A172 (cell line): ENCODE measurements at places on chromosomes 2 and 18.

- no peak for DNase-seq
Observed at GRCh38 chr2:130832296-130832940, 4.3 kb upstream of the ARHGEF4 start.

DNA sequence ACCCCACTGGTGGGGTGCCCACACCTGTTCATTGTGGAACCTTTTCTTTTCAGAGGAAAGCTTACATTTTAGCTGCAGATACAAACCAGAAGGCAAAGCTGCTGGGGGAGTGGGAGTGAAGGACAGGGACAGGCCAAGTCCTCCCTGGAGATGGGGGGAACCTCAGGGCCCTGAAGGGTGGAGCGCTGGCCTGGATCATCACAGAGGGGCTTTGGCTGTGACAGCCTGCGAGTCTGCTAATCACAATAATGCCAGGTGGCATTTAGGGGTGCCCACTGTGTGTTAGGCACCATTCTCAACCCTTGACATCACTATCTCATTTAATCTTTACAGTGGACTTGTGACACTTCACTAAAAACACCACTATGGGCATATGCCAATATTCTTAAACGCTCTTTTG is 27.4 kb downstream of the KCTD1 start:
- no peak for DNase-seq

- DNase-seq = no peak
Observed at GRCh38 chr18:49030138-49030537, 79.4 kb upstream of the SMAD7 start.

DNA sequence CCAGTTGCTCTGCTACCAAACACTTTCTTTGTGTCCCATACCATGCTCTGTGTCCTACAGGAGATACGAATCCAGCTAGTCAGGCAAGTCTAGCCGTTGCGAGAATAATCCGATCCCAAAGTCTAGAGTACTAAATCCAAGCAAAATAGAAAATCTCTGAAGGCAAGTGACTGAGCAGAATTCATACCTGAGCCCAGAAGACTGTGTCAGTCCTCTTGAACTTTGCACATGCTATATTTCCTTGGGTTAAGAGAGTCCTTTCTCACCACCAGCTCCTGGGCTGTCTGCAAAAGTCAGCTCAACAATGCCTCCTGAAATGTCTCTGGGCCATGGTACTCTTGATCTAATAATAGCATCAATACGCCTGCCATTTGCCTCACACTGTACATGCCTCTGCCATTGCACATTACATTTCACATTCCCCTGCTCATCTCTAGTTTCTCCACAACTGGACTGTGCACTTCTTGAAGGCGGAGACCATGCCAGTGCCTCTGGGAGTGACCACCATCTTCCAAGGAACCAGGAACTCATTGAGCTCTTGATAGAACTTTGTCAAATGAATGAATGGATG is 265.8 kb upstream of the ID2 start:
- no peak for DNase-seq

DNA sequence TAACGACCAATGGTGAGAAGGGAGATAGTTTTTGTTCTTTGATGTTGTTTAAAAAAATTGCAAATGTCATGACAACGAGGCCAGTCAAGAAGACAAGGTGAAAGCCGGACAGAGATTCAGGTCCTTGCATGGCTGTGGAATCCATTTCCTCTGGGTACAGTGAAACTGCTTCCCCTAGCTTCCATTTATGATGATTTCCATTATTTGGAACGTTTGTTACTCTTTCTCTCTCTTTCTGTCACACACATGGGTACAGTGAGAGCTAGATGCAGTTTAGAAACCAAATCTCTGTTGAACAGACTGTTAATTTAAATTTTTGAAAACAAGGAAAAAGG is 57.4 kb upstream of the MSH2 start:
- DNase-seq = no peak

DNA sequence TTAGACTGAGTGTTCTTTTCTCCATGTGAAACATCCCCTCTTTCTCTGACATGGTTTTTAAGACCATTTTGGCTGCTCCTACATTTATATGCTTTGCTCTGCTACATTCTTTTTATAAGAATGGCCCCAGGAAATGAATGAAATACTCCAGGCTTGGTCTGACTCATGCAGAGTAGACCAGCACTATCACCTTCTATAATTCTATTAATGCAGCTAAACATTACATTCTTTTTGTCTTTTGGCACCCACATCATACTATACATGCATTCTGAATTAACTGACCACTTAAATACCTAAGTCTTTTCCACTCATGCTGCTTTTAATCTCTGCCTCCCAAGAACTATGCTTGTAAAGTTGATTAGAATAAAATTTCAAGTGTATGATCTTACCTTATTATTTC is 94.1 kb downstream of the AAK1 start:
- peak; percentile 44 for DNase-seq

- DNase-seq = no peak
Observed at GRCh38 chr2:188884046-188884445, 90.1 kb upstream of the COL3A1 start.

GRCh38 chr2:239114616-239115265 is 266.9 kb downstream of the TWIST2 start:
- DNase-seq = no peak

DNA sequence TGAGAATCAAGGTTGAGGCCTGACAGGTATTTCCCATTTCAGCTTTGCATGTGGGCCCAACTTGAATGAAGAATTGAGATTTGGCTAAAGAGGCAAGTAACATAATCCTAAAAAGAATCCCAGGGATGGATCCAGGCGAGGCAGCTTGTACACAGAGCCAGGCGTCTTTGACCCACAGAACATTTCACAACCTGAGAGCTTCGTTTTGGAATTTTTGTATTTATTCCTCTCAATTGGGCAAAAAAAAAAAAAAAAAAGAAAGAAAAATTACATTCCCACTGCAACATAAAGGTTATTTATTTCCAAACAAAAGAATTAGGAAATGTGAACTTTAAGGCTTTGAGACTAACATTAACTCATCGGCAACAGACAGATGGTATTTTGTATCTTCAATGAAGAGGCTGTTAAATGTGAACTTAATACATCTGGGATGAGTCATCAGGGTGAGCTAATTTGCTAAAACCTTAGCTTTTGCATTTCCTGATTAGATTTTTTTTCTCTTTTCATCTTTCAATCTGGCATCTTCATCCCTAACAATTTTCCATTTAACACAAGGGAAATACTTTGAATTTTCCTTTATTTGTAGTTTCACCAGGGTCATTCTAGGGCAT is 478.5 kb upstream of the TNP1 start:
- peak; percentile 76 for DNase-seq

DNA sequence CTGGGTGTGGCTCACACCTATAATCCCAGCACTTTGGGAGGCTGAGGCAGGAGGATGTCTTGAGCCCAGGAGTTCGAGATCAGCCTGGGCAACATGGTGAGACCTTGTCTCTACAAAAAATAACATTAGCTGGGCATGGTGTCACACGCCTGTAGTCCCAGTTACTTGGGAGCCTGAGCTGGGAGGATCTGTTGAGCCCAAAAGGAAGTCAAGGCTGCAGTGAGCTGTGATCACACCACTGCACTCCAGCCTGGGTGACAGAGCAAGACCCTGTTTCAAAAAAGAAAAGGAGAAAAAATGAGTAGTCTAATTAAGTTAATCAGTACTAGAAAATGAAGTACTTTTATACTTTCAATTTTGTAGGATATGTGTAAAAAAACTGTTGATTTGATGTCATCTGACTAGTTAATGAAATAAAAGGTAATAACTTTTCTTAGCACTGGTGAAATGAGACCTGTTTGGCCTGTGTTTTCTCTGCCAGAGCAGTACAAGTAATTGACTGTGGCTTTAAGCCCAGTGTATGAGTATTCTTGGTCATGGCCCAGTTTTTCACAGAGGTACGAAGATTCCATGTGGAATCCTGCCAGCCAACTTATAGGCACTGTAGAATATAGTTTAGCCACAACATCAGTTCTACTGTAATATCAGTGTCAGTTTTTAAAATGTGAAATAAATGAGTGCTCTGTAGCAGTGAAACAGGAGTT is 35.8 kb downstream of the MFSD6 start:
- no peak for DNase-seq

DNA sequence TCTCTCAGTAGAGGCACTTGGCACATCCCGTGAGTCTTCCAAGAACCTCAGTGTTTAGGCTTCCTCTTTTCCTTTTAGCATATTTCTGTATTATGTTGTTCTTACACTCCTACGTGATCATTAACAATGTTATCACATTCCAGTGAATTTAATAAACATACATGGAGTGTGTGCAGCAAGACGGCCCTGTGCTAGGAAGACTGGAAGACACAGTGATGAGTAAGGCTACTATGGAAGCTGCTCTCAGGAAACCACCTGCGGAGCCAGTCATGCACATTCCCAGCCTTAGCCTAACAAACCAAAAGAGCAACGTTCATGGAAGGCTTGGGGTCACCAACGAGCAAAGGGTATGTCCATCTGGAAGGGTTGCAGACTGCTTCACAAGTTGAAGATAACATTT is 103.4 kb downstream of the ETAA1 start:
- DNase-seq = no peak

- no peak for DNase-seq
Observed at GRCh38 chr18:10475654-10476291, 21.3 kb downstream of the APCDD1 start.

DNA sequence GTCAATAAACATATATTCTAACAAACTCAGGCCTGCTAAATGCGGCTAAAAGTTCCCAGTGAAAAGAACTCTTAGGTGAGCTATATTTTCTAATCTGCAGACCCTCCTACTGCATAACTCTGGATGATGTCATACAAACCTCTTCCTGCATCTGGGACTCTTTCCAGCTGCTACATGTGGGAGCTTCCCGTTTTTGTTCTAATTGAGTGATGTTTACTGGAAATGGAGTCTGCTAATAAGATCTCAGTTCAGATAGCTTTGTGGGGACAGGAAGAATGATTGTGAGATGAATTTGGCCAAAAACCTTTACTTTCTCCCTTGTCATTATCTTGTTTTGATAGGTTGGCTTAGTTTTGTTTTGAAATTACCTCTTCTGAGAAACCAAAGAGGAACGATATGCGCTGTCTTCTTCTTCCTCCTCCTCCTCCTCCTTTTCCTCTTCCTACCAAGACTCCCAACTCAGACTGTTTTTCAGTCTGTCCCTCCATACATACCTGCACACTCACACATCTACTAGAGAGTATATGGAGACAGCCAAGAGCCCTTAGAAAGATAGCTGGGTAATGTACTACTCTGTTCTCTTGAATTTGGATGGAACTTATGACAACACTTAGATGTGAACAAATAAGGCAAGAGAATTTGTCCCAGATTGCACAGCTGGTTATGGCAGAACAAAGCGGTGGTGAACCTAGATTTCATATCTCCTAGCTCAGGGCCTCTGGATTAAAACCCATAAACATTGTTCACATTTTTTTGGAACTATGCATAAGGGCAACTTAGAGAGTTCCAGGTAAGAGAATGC is 39.8 kb upstream of the AAK1 start:
- peak; percentile 78 for DNase-seq

- DNase-seq = no peak
Observed at GRCh38 chr2:7437141-7437540, 519.9 kb downstream of the RNF144A start.

DNA sequence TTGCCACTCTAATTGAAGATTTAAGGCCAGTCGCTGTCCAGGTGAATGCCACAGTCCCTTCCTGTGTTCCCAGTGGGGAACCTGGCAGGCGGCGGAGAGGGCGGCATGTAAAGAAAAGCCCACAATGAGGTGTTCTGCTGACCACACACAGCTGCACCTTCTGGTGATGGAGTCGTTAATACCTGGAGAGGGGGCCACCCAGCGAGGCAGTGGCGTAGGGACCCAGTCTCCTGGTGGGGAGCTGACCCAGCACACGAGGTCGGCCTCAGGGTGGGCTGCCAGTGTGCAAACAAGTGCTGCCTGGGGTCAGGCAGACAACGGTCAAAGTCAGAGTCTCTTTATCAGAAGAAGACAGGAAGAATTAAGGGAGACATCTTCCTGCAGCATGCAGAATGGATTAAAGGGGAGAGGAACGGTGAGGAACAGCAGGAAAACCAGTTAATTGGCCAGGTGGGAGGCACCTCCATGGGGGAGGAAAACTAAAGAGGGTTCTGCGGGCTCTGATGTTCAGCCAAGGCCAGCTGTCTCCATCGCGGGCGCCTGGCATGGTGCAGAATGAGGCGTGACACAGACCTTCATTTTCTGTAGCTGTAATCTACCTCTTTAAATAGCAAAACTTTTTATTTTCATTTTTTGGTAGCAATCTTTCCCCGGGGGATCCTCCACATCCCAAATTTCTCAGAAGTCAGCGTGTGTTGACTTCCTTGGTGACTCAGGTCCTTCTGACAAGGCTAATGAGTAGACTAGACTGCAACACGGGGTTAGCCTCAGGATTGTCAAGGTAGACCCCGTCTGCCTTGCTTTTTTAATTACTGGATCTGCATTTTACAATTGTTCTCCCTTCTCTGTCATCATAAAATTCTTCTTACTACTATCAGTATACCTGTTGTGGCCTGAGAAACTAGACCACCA is 78.3 kb downstream of the SMAD7 start:
- peak; percentile 23 for DNase-seq

- DNase-seq = no peak
Observed at GRCh38 chr2:217707131-217707611, 295.6 kb downstream of the TNS1 start.

- no peak for DNase-seq
Observed at GRCh38 chr18:54939361-54939917, 19.8 kb downstream of the CCDC68 start.

DNA sequence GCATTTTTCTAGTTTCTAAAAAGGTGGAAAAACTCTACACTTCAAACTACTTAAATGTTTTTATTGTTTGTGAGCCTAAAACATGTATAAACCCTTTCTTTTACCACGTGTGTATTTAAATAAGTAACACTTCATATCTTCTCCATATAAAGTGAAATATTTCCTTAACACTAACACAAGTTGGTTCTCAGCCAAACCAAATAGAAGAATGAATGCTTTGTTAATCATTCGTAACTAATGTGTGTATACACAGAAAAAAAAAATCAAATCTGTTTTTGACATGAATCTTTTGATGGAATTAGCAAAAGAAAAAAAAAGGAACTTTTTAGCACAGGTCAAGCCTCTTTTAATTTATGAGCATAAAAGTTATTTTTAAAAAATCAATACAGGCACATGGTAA is 89.3 kb downstream of the EHBP1 start:
- DNase-seq = peak; percentile 13

GRCh38 chr18:71431171-71431570 is 1113.0 kb downstream of the CBLN2 start:
- no peak for DNase-seq

GRCh38 chr2:71747559-71747958 is 294.2 kb downstream of the DYSF start:
- no peak for DNase-seq
